ENCODE measurements at places on chromosomes 3 and 15.

- no peak for DNase-seq
Measured at GRCh38 chr3:118817748-118818165, 216.9 kb downstream of the IGSF11 start.

GRCh38 chr3:36954452-36955134 lies 9.7 kb upstream of the TRANK1 start:
- no peak for DNase-seq

DNA sequence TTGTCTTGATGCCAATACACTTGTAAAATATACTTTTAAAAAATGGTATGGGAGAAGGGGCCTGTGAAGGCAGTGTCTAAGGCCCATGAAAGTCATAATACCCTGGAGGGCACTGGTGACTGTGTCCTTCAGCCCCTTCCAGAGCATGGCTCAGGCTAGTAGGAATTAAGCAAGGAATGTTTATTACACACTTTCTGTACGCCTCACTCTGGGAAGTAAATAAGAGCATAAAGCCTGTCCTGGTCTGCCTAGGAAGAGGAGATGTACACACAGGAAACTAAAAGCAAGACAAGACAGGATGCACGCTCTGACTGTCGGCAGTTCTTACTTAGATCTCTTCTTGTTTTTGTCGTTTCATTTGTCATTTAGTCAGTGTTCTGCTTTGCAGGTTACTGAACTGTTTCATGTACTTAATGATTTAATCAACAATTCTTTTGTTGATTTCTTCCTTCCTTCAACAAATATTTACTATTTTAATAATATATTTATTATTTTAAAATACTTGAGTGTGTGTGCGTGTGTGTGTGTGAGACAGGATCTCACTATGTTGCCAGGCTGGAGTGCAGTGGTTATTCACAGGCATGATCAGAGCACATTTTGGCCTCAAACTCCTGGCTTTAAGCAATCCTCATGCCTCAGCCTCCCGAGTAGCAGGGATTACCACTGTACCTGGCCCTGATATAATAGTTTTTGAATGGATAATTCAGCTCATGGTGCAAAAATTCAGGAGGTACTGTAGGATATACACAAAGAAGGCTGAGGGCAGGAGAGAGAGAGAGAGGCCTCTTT lies 9.0 kb upstream of the SMAD6 start:
- no peak for DNase-seq

DNA sequence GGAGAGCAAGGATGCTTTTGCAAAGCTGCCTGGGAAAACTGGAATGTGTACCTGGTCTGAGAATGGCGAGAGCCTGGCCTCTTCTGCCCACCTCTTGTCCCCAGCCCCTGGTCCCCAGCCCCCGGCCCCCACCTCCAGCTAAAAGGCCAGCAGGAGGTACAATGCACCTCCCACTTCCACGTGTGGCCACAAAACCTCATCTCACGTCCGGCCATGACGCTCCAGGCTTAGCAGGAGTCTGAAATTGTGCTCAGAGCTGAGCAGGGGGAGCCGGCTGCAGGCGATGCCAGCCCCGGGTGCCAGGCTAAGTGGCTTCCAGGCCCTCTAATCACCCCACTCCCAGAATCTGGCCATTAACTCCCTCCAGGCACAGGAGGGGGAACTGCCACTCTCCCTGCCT lies 83.1 kb upstream of the PRR20G start:
- DNase-seq = no peak

DNA sequence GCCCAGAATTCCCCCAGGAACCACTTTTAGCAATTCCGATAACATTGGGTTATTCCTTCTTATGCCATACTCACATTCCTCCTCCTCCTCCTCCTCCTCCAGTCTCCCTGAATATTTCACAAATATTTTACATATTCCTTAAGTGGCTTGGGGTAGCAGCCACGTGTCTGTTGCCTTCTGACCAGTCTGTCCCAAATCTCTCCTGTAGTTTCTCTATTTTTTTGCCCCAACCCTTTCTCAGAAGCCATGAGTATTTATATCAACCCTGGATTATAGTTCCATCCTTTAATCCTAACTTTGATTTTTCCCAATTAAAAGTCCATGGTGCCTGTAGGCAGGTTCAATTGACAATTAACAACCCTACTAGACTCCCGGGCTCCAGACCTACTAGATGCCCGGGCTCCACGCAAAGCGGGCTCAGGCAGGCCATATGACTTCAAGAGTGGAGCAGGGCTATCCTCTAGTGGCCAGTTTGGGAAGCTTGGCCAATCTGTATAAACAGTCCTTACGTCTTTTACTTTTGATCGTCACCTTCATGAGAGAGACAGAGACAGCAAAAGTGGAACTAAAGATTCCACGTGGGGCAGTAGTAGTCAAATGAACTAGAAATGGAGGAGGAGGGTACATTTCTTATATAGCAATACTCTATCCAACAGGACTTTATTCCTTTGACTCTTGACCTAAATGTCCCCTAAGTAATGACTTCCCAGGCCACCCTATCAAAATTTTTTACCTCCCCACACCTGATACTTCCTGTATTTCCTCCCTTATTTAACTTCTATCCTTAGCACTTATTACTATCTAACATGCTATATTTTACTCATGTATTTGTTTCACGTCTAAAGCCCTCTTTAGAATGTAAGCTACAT lies 69.7 kb downstream of the USF3 start:
- DNase-seq = no peak

DNA sequence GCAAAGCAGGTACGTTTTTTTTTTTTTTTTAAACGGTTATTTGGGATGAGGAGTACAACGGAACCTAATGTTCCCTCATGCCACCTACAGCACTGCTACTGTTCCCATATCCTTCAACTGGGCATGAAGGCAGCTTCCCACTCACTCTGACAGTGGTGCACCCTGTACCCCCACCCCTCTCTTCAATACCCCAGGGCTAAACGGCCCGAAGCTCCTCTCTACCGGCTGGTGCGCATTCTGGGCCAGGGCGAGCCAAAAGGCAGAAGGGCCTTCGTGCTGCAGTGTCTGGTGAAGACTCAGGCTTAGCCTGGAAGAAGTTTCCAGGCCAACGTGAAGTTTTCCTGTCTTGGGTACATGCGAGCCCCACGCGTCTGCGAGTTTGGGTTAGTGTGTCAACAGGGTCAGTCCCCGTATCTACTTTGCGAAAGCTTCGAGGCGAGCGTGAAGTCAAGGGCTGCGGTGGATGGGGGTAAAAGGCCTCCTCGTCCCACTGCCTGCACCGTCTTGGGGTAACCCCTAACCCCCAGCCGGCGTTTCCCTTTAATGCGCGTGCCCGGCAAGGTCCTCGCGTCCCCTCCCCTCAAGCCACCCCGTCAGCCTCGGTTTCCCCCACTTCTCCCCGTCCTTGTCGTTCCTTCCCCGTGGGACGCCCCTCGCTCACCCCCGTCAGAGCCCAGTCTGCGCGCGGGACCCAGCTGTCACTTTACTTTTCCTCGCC lies 765 bp upstream of the UBE2E2 start:
- DNase-seq = peak; percentile 61

DNA sequence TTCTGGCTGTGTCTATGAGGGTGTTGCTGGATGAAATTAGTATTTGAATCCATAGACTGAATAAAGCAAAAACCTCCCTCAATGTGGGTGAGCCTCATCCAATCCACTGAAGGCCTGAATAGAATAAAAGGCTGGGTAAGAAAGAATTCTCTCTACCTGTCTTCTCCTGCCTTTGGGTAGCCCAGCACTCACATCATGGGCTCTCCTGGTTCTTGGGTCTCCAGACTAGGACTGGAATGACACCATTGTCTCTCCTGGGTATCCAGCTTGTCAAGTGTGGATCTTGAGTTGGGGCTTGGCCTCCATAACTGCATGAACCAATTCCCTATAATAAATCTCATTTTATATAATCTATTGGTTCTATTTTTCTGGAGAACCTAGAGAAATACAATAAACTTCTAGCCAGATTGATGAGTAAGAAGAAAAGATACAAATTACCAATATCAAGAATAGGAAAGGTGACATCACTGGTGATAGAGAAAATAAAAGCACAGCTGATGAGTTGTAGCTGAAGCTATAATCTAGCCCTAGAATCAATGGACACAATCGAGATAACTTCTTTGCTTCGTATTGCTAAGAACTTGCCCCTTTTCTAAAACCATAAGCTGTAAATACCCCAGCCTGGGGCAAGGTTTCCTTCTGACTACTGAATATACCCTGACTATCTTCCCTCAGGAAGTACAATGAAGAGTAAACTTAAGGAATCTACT lies 106.4 kb downstream of the ANO10 start:
- DNase-seq = no peak

DNA sequence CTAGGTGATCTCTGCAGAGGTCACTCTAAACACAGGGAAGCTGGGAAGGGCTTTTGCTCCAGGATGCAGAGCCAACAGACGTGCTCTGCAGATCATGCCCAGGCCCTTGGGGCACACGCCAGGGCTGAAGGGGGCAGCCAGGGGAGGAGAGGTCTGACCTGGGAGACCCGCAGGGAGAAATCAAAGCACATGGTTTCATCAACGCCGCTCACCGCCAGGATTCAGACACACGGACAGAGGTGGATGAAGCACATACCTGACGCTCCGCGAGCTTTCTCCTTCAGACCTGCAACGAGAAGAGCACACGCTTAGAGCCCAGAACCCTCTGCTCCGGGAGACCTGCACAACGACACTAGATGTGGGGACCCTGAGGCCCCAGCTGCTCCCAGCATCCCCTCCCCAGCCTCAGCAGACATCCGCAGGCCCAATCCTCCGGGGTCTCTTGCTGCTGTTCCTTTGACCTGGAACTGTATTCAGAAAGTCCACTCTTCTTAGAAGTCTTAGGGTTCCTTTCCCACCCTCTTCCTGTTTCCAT lies 90.7 kb upstream of the IQSEC1 start:
- DNase-seq = no peak

GRCh38 chr3:73766599-73767381 lies 142.0 kb upstream of the PDZRN3 start:
- no peak for DNase-seq

DNA sequence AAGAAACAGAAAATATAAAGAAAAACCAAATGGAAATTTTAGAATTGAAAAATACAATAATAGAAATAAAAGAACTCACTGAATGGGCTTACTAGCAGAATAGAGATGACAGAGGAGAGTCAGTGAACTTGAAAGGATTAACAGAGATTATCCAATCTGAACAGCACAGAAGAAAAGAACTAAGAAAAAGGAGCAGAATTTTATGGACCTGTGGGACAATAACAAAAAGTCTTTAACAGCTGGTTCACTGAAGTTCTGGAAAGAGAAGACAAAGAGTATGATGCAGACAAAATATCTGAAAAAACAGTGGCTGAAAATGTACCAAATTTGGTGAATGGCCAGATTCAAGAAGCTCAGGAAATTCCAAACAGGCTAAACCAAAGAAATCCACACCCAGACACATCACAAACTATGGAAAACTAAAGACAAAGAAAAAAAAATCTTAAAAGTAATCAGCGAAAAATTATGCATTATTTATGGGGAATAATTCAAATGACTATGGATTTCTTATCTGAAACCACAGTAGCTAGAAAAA lies 9.7 kb upstream of the GNB5 start:
- no peak for DNase-seq

DNA sequence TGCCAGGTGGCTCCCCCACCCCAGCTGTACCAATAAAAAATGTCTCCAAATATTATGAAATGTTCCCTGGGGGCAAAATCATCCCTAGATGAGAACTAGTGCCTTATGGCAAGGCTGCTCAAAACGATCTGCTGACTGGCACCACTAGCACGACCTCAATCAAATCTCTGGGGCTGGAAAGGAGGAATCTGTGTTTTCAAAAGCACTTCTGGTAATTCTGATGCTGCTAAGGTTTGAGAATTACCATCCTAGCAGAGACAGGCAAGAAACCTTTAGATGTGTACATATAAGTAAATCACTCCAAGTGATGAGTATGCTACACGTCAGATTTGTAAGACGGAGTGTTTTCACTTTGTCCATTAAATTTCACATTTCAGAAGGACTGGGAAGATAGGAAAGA lies 360.1 kb upstream of the THRB start:
- DNase-seq = no peak

- no peak for DNase-seq
Measured at GRCh38 chr3:188749830-188750229, 421.9 kb upstream of the TPRG1 start.

- peak; percentile 84 for DNase-seq
Measured at GRCh38 chr3:16177962-16178627, 3.6 kb downstream of the GALNT15 start.

- peak; percentile 43 for DNase-seq
Measured at GRCh38 chr15:40046721-40047414, 7.9 kb upstream of the SRP14 start.
